ENCODE measurements at places on chromosomes 13 and 19.

GRCh38 chr13:98797456-98797855, 45.0 kb upstream of the SLC15A1 start:
- no peak for DNase-seq

- no peak for DNase-seq
Measured at GRCh38 chr19:44644402-44645016, 799 bp downstream of the PVR start.

- DNase-seq, result no peak
Measured at GRCh38 chr19:3653865-3654513, 27.4 kb upstream of the CACTIN start.

- DNase-seq, result no peak
Measured at GRCh38 chr19:33432446-33433170, 59.1 kb downstream of the CEBPG start.

- DNase-seq, result no peak
Measured at GRCh38 chr13:74217811-74218210, 83.6 kb upstream of the KLF12 start.

GRCh38 chr19:2690856-2691255, 11.6 kb downstream of the GNG7 start:
- no peak for DNase-seq

DNA sequence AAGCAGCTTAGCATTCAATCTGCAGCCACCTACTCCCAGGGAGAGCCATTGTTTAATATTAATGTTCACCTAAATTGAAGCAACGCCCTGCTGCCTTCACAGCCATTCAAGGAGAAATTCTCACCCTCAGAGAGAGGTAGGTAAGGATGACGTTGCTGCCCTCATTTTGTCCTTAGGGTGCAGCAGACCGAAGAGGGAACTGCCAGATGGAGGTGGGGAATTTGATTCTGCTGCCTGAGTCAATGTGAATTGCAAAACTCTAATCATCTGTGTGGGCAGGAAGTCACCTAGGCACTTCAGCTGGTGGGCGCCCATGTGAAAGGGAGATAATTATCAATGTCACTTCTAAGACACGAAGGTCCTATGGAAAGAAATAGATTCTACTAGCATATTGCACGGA, 503.4 kb downstream of the TBC1D4 start:
- no peak for DNase-seq

GRCh38 chr19:40503320-40503695, 36.5 kb downstream of the SPTBN4 start:
- no peak for DNase-seq

- DNase-seq, result no peak
Measured at GRCh38 chr19:28242317-28242927, 970.5 kb downstream of the UQCRFS1 start.

DNA sequence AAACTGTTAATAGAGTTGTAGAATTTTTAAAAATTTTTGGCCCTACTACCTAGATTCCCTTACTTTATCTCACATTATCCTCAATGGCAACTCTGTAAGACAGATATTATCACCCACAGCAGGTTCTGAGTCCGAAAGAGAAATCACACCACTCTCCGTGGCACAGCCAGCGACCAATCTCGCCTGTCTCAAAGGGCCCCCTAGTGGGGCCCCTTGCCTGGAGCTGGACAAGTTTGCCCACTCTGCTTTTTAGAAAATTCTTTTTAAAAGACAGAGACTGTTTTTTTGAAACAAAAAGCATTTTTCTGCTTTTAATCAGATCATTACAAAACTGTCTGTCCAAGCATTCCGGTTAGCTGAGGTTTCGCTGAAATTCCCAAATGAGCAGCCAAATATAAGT, 21.7 kb downstream of the PHF11 start:
- no peak for DNase-seq

DNA sequence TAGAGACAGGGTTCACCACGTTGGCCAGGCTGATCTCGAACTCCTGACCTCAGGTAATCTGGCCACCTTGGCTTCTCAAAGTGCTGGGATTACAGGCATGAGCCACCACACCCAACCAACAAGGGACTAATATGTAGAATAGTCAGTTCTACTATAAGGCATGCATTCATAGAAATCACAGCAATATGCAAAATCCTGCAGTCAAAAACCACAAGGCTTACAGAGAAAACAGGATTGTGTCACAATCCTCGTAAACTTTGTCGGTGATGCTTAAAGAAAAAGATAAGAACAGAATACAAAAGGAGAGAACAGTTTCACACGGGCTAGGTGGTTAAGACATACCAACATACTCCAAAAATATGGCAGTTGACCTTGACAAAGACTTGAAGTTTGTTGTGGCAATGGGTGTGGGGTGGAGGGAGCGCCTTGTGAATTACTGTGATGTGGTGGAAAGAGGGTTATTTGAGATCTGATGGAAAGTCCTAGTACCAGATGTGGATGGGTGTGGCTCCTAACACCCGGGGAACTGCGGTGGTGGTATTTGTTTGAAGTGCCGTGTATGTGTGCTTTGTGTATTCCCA, 12.4 kb downstream of the NOSIP start:
- DNase-seq, result no peak

GRCh38 chr13:91400063-91400399, 1.6 kb downstream of the GPC5 start:
- DNase-seq, result no peak

DNA sequence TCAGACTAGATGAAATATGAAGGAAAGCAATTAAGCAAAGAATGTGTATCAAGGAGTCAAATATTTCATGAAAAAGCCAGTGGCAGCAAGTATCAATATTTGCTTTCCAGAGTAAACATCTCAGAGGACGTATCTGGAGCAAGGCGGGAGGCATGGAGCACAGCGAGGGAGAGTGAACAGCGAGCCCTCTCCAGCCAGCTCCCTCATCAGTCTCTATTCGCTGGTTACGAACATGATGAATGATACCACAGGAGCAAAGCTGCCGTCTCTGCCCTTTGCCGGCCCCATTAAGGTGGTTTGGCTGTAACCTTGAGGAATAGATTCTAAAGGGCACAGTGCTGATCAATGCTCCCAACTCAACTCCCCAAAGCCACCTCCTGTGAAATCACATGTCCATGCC, 95.8 kb downstream of the CCNA1 start:
- no peak for DNase-seq

DNA sequence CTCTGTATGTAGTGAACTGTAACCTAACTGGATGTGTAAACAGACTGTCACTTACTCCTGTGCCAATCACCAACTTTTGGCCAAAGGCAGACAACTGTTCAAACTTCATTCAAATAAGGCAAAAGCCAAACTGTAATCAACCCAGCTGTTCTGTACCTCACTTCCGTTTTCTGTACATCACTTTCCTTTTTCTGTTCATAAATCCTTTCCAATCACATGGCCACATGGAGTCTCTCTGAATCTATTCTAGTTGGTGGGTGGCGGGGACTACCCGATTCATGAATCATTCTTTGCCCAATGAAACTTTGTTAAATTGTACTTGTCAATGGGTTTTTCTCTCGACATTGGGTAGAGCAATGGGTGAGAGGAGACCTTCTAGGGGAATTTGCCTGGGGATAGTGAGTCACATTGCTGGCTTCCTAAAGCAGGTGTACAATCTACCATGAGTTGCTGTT, 178.3 kb upstream of the RFC3 start:
- DNase-seq, result no peak

GRCh38 chr13:79593641-79594275, 112.8 kb downstream of the NDFIP2 start:
- no peak for DNase-seq

DNA sequence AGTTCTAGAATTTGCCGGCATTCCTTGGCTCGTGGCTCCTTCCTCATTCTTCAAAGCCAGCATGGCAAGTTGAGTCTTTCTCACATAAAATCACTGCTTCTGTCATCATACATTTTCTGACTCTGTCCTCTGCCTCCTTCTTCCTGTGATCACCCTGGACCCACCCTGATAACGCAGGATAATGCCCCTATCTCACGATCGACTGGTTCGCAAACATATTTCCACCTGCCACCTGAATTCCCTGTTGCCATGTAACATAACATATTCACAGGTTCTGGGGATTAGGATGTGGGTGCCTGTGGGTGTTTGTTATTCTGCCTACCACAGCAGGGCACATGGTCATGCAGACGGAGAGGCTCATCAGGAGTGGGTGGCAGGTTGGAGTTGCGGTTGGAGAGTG, 177.7 kb downstream of the NHLRC3 start:
- DNase-seq, result no peak

DNA sequence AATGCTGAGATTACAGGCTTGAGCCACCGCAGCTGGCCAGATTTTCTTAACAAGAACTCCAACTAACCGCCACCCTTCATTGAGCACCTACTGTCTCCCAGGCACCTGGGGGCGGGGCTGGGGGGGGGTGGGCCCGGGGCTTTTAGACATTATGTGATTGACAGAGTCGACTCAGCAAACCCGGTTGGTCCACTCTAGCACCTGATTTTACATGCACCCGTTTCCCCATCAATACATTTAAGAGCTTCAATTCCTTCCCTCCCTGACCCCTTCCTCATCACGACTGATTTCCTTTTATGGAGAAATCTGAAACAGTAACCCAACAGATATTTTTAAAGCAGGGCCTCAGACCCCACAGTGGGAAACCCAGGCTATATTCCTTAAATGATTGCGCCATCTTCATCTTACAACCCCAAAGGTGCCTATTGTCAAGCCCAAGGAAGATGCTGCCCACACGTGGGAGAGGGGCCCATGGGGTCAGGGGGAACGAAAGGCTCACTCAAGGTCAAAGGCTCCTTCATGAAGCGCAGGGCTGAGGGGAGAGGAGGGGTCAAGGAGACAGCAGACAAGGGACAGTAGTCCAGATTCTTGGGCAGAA, 1.8 kb downstream of the INSR start:
- DNase-seq, result no peak

GRCh38 chr13:61110732-61111131, 304.9 kb downstream of the PCDH20 start:
- DNase-seq, result no peak

DNA sequence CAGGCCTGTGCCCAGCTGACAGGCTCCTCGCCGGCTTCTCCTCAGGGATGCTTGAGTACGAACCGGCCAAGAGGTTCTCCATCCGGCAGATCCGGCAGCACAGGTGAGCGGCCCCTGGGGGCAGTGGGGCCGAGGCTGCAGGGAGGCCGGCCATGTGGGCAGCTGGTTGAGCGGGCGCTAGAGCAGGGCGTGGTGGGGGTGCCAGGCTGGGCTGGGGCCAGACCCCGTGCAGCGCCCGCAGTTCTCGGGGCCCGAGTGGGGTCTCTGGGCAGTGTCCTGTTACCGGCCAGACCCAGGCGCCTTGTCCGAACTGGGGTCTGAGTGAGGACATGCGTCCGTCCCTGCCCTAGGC, 15.9 kb downstream of the CBARP start:
- DNase-seq, result no peak

- no peak for DNase-seq
Measured at GRCh38 chr19:17457616-17458015, 3.1 kb downstream of the NXNL1 start.

DNA sequence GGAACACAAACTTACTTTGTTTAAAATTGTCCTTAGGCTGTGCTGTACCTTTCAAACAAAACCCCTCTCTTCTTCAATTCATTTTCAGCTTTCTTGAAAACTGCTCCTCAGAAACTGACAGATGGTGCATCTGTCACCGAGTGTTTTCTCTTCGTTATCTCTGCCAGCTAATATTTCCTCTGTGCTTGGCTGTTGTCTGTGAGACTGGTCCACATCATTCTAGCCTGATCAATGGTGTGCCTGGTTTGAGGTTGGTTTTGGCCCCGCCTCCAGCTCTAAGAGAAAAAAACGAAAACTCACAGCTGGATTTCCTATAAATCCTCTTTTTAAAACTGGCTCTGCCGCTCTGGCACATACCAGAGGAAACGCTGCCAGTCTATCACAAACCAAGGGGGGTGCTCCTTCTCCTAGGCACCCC, 79.7 kb downstream of the STARD13 start:
- DNase-seq, result no peak

- no peak for DNase-seq
Measured at GRCh38 chr13:52615812-52616211, 26.4 kb upstream of the HNRNPA1L2 start.

- DNase-seq, result peak; percentile 99
Measured at GRCh38 chr19:17555480-17555928, at the start of gene COLGALT1. Gene COLGALT1, plus strand, starts transcription at chr19:17555649. Its CDS starts 65 bp downstream, at chr19:17555714.

DNA sequence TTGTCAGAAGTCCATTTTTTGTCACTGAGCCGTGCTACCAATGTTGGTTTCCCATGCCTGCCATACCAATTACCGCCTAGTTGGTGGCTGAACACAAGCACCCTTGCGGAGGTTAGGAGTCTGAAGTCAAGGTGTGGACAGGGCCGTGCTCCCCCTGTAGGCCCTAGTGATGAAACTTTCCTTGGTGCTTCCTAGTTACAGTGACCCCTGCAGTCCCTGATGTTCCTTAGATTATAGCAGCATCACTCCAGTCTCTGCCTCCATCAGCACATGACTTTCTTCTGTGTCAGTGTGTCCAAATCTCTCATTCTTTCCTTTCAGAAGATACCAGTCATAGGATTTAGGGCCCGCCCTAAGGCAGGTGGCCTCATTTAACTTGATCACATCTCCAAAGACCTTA, 99.0 kb downstream of the MYO16 start:
- DNase-seq, result no peak

GRCh38 chr19:1533510-1534150, 9.8 kb downstream of the PLK5 start:
- DNase-seq, result no peak

DNA sequence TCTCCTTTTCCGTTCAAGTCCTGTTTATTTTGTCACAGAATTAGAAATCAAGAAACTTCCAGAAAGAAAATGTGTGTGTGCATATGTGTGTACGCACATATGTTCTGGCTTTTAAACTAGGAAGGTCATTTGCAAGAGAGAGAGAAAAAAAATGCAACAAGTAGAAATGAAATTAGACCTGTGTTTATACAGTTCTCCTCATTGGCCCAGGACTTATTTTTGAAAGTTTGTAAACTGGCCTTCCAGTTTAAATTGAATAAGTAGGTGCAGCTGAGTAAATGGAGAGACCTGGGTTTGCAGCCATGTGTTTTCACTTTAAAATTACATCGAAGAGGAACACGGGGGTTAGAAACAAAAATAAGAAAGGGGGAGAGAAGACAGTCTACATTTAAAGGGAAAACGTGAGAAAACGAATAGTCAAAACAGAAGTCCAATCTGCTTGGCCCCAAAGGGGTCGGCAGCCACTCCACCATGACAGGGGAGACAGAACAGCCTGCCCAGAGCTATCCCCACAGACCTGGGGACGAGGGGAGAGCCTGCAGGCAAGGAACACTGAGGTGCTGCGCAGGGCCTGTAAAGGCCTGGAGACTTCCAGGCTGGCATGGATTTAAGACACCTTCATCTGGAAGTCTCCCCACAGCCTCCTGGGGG, 216.8 kb upstream of the MAB21L1 start:
- no peak for DNase-seq

GRCh38 chr13:52195401-52195837, 36.0 kb upstream of the NEK3 start:
- DNase-seq, result peak; percentile 24

GRCh38 chr13:30762643-30763042, 27.3 kb downstream of the ALOX5AP start:
- DNase-seq, result no peak

All from stimulated activated CD8-positive, alpha-beta memory T cell treated with anti-CD3 and anti-CD28 coated beads, Interleukin-2, amount 100 ng/mL, for 1 hour (primary cell).